ENCODE measurements at places on chromosomes 6 and 20. TPM values are rescaled to one million over a fixed set of nuclear protein-coding genes. Genes with fewer than 3 reads are reported as not detected.

- peak; percentile 22 for DNase-seq
These were observed 10.6 kb upstream of the STX16 start for GRCh38 chr20:58640446-58640845.

GRCh38 chr20:10672624-10673127, 1.1 kb downstream of the JAG1 start:
- DNase-seq: peak; percentile 62

DNA sequence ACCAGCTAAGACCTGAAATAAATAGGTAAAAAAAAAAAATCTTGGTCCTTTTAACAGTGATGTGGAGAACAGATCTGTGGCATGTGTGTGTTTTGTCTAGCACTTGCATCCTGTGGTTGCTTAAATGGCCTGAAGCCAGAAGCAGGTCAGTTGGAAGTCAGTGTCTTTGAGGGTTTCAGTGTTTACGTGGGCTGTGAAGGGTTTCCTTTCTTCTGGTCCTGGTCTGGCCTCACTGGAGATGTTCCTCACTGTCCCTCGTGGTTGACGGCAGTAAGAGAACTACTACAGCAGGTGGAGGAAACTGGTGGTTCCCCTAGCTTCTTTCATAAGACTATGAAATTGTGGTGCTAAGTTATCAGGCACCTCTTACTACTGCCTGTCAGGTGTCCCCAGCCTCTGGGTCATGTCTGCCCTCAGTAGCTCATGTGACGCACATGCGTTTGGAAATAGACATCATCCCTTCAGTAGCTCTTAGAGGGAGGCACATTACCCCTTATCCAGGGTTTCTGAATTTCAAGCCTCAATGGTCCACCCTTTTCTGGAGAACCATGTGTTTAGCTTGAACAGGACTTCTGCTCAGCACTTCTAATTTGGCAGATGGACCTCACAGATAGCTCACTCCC, 59.4 kb upstream of the SCP2D1 start:
- no peak for DNase-seq

DNA sequence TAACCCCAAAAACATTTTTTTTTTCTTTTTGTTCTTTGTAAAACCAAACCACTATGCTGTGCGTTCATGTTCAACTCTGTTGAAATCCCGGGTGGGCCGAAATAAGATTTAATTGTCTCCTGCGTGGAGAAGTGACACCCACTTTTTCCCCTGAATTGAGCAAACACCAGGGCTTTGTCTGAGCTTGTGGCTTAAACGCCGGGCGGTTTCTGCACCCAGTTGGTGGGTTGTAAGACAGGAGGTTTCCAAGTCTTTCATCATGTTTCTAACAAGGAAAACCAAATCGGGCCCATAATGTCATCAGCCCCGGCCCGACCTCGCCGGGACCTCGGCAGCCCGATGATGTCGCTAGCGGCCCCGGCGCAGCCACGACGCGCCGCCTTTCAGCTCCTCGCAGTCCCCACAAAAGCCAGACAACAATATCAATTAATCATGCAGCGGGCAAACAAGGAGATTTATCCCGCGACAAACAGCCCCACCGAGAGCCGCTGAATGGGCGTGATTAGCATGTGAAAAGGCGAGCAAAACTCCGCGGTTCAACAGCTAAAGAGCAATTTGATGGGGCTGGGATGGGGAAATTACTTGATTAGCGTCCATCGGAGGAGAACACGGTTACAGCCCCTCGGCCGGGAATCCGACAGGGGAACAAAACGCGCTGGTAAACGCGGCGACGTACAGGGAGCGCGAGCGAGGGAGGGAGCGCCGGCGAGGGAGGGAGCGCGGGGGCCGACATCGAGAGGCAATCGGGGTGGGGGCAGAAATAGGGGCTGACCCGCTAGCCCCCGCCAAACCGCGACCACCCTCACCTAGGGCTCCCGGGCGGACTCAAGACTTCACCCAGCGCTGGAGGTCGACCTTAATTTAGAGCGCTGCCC, 5.3 kb downstream of the LINC00237 start:
- peak; percentile 46 for DNase-seq

- peak; percentile 11 for DNase-seq
These were observed 460 bp downstream of the PLAGL1 start for GRCh38 chr6:144007478-144008119.

DNA sequence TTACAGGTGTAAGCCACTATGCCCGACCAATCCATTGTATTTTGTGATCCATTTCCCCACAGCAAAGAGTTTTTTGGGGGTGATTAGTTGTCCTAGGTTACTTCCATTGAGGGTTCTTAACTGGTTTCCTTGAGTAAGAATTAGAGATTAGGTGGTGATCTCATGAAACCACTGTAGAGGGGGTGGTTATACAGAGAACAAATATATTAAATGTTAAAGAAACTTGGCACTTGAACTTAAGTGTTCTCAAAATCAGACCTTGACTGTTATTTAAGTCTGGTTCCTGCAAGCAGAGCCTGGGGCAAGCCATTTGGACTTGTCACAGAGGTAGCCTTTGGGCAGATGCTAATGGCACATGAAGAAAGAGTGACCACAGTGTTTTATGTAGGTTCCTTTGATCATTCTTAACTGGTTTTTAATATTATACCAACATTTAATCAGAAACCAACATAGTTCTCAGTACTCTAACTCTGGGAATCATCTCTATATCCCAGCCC, 288.5 kb downstream of the SOX4 start:
- DNase-seq: no peak

- no peak for DNase-seq
These were observed 55.9 kb upstream of the HDDC2 start for GRCh38 chr6:125357515-125358256.

GRCh38 chr6:11766043-11766442, 12.6 kb downstream of the ADTRP start:
- DNase-seq: peak; percentile 62

DNA sequence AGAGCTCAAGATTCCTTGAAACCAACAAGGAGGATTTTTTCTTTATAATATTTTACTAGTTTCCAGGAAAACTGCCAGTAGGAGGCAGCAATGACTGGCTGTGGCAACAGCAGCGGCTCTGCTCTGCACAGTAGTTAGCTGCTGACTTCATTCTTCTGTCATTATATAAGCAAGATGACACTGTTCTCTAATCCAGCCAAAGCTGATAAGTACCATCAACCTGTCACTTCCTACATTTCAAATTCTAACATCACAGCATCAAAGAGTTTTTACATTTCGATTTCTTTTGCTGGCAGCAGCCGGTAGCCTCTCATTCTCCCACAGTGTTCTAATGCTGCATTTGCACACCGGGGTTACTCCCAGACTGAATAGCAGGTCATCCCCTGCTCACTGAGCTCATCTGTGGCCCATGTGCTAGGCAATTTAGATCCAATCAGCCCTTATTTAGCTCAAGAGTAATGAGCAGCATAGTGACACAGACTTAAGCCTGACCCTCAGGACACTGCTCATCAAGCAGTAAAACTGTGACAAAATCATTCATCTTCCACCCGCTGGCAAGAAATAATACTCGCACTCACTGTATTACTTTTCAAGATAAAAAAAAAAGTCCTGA, 67.8 kb downstream of the MMS22L start:
- peak; percentile 74 for DNase-seq

DNA sequence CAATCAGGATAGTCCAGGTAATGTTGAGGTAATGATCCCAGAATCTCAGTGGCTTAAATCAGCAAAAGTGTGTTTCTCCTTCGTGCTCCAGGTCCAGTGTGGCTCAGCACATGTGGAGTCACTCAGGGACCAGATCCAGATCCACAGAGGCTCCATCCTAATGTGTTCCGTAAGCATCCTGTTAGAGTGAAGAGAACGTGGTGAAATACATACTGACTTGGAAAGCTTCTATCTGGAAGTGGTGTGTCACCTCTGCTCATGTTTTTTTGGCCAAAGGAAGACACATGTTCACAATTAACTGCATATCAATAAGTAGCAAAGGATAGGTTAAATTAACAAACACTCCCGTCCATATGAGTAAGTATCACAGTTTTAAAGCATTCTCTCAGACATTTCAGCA, 26.8 kb upstream of the PREP start:
- peak; percentile 74 for DNase-seq

DNA sequence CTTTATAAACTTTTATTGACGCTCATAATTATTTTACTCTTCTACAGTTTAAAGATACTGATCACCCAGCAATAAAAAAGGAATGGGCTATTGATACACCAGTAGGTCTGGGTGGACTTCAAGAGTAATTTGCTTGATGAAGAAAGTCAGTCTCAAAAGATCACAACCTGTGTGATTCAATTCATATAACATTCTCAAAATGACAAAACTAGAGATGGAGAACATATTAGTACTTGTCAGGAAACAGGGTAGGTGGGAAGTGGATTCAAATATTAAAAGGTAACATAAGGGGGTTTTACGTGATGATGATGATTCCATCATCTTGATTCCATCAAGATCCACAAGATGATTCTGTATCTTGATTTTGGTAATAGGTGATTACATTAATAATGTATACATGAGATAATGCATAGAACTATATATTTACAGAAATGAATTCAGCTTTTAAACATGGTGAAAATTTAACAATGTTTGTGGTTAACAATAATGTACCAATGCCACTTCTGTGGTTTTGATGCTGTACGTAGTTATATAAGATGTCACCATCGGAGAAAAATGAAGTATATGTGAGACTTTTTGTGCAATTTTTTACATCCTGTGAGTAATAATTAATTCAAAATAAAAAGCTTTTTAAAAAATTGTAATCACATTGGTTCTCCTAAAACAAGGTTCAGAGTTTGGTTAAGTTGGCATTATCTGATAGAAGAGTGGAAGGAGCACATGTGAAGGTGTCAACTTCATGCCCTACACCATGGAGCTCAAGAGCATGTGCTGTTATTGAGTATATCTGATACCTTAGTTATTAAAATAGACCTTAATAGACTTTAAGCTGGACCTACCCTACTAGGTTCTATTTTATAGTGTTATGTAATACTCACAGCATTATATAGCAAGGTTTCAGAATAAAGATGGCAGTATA, 66.3 kb upstream of the DYNLRB1 start:
- DNase-seq: no peak

- DNase-seq: no peak
These were observed 1.2 kb upstream of the TBXT start for GRCh38 chr6:166168616-166169548.

- peak; percentile 63 for DNase-seq
These were observed 48.1 kb downstream of the MCUR1 start for GRCh38 chr6:13766201-13766634.

DNA sequence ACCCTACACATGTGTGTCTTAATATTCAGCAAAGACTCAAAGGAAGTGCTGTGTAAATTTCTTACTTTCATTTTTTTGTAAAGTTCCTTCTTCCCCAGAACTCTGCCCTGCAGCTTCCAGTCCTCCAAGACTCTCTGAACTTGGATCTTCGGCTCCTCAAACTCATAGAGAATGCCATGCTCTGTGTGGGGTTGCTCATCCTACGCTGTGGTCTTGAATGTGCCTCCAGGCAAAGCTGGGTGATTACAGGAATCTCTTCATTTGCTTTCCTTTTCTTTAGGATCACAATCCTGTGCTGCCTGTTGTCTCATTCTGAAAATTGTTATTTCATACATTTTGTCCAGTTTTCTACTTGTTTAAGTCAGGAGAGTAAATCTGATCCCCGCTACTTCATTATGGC, 14.5 kb upstream of the CDC5L start:
- no peak for DNase-seq

GRCh38 chr20:57991211-57991881, 237.1 kb downstream of the ANKRD60 start:
- peak; percentile 9 for DNase-seq

Gene MRAP2
- total RNA-seq: 0.33 TPM

Gene SUMO4
- total RNA-seq: not detected

Gene LINC00237
- total RNA-seq: not detected

Gene MYT1
- not detected for total RNA-seq

Measured in fibroblast of the aortic adventitia (primary cell).